Fibroblast of skin of left biceps (primary cell): ENCODE measurements at places on chromosomes 6 and 20.
A peak's percentile ranks its signal among the peaks of the same experiment; 100 is the strongest.

DNA sequence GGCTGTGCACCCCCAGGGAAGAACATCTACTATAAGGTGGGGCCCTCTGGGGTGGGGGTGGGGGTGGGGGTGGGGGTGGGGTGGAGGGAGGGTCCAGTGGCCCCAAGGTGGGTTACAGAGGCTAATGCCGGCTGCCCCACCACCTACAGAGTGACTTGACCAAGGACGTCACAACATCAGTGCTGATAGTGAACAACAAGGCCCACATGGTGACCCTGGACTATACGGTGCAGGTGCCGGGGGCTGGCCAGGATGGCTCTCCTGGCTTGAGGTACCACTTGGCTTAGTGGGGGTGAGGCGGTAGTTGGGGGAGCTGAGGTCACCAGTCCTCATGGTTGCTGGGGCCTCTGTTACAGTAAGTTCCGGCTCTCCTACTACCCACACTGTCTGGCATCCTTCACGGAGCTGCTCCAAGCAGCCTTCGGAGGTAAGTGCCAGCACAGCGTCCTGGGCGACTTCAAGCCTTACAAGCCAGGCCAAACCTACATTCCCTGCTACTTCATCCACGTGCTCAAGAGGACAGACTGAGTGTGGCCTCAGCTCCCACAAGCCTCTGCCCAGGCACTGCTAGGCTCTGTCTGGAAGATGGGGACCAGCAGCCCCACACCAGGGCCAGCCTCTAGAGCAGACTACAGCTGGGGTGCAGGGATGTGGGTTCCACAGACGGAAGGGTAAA lies 2.8 kb downstream of the GNMT start:
- no peak for DNase-seq

DNA sequence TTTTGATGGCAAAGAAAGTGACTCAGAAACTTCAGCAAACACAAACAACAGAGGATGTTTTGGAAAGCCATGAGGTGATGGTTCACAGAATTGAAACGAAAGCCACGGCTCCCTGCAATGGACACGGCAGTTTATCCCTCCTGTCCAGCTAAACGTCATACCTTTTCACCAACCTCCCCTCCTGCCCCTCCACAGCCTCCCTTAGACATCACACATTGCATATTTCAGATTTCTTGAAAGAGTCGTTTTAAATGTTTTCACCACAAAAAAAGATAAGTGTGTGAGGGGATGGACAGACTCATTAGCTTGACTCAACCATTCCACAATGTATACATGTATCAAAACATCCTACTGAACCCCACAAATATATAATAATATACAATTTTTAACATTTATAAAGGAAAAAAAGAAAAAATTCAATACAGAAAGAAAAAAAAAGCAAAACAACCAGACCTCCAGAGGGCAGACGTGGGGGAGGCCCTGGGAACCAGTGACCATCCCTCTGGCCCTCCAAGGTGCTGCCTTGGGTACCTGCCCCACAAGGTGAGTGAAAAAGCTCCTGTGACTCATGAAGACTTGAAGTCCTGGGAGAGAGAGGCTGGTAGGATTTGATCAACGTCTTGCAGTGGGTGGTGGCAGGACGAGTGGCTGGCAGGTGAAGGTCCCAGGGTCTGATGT lies 117.2 kb upstream of the THBS2 start:
- no peak for DNase-seq

GRCh38 chr6:112298816-112299281 lies 44.5 kb upstream of the LAMA4 start:
- peak; percentile 61 for DNase-seq

- no peak for DNase-seq
Observed at GRCh38 chr6:2656460-2657079, 94.2 kb downstream of the MYLK4 start.

- no peak for DNase-seq
Observed at GRCh38 chr6:72624557-72625160, 2.8 kb downstream of the KCNQ5 start.

- no peak for DNase-seq
Observed at GRCh38 chr6:23176883-23177282, 607.5 kb downstream of the HDGFL1 start.

DNA sequence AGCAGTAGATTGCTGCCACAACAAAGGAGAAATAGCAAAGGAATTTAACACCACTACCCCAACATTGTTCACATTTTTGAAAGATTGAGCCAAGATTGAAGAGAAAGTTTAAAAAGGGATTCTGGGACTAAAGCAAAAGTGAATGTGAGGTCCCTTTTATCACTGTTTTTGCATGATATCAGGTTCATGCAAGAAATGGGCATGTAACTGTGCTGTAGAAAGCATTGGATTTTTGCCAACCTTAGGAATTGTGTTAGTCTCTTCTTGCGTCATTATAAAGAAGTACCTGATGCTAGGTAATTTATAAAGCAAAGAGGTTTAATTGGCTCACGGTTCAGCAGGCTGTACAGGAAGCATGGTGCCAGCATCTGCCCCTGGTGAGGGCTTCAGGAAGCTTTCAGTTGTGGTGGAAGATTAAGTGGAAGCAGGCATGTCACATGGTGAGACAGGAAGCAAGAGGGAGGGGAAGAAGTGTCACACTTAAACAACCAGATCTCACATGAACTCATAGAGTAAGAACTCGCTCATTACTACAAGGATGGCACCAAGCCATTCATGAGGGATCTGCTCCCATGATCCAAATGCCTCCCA lies 4.6 kb upstream of the GJB7 start:
- no peak for DNase-seq

DNA sequence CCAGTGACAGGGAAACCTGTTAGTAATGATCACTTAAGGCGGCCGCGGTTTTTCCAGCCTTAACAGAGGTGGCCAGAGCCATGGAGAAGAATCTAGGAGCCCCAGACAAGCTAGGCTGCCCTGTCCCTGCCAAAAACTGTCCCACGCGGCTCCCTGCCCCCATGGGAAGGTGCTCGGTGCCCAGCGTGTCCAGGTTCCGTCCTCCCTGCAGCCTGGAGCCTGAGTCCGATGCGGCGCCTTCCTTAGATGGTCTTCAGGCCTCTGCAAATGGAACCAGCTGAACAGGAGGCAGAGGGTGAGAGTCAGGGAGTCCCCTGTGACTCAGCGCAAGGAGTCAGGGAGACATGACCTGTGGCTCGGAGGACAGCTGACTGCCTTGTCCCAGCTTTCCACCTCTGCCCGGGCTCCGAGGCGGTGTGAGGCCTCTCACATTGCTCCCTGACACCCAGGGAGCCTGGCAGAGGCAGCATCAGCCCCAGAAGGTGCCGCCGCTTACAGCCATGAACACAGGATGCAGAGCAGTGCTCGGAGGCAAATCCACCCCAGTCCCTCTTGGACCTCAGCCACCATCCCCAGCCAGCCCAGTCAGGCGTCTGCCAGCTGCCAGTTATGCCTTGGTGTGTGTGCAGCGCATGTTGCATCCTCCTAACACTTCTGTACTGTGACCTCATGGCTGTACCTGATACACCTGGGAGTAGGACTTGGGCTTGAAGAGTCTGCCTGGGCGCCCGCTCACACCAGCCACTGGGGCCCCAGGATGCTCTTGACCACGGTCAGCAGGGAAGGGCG lies 377.7 kb downstream of the CDH4 start:
- no peak for DNase-seq

GRCh38 chr6:166545156-166546034 lies 41.1 kb downstream of the RAMACL start:
- no peak for DNase-seq
